ENCODE measurements at places on chromosomes 5 and 9. TPM values are rescaled to one million over a fixed set of nuclear protein-coding genes. Genes with fewer than 3 reads are reported as not detected.

DNA sequence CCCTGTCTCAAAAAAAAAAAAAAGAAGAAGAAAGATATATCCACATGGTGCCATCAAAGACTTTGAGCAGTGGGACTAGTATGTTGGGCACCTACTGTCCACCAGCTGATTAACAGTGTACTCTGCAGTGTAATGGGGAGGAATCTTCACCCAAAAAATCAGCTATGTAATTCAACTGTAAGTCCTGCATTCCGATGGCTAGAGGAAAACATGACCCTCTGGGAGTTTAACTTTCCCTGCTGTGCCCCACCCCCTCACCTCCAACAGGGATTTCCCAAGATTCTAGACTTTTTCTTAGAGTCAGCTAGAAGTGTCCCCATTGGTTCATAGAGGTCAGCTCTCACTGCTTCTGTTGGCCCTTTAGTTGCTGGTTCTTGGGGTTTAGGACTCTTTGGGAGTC is 221.2 kb upstream of the CLINT1 start:
- DNase-seq, result no peak

DNA sequence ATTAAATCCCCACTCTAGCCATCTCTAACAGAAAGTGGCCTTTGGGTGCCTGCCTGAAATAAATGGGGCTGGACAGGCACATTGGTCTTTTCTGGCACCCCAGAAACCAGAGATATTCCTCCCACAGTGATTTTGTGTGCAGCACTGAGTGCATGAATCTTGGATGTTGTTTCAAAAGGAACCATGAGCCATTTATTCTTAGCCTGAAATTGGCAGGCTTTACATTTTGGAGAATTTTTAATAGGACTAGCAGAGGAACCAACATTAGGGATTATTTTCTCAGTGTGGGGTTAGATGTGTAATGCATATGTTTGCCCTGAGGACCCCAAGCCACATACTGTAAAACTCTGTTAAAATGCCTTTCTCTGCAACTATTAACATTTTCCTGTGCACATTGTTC is 451.3 kb downstream of the NFIB start:
- DNase-seq, result no peak

DNA sequence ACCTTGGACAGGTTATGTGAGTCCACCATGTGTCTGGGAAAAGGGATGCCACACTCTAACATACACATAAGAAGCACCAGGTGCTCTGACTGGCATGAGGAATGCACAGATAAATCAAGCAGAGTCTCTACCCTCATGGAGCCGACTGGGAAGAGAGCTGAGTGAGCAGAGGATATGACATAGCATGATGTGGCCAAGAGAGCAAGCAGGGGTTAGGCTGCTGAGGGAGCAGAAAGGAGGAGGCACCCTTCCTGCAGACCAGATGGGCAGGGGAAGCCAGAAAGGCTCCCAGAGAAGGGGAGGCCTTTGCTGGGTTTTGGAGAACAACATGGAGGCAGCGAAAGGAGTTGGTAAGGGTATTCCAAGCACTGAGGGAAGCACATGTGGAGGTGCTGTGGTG is 223.1 kb downstream of the GNA14 start:
- no peak for DNase-seq

DNA sequence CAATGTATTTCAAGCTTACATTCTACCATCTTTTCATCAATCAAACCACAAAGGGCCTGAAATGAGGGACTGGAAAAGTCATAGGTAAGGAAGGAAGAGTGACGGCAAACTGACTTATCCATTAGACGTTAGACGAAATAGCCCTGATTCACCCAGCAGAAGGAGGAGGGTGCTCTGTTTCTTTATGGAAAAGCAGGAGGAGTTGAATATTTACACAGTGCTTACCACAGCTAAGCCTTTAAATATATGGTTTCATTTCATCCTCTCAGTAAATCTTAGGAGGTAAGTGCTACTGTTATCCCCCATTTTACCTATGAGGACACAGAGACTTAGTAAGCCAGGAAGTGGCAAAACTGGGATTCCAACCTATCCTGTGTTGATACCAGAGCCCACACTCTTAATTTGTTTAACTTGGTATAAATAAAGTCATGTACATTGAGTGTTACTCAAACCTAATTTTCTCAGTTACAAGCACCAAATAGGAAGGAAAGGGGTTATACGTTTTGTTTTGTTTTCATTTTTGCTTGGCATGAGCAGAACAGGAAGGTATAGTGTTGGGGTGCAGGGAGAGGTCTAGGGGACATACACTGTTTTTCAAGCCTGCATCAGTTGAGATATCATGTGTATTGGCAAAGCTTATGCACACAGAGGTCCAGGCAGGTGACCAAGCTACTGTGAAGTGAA is 98.1 kb upstream of the IFNK start:
- no peak for DNase-seq

DNA sequence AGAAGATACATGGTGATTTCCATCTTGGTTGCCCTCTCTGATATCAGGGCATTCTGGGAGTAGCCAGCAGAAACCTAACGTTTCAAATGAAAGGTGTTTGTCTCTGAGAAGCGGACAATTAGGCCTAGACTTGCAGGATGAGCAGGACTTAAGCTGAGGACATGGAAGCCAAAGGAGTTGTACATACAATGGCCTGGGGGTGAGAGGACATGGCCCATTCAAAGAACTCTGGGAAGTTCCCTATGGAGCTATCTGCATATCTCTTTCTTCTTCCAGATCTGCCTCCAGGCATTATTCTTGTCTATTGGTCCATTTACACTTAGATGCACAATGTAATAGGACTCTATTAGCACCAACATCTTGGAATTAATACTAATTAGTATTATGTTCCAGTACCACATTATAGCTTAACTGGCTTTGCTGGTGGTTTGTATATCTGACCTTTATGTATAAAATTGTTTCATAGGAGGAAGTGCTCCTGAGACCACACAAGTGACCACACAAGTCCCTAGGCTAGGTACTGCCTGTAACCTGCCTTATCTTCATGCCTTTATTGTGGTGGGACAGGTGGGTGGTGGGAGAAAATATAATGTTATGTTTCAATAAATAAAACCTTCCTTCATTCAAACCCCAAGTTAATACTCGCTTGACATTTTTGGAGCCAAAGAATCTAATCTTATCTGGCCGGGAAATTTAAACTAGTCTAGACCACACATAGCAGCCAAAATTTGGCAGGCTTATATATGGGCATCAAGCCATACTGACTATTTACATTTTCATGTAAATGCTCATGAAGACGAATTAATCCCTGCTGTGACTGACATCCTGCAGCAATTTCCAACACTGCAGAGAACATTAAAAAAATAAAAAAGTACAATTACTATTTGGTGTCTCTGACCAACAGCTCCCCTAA is 52.1 kb upstream of the EQTN start:
- no peak for DNase-seq

- no peak for DNase-seq
Observed at GRCh38 chr5:168156170-168156569, 135.3 kb upstream of the WWC1 start.

DNA sequence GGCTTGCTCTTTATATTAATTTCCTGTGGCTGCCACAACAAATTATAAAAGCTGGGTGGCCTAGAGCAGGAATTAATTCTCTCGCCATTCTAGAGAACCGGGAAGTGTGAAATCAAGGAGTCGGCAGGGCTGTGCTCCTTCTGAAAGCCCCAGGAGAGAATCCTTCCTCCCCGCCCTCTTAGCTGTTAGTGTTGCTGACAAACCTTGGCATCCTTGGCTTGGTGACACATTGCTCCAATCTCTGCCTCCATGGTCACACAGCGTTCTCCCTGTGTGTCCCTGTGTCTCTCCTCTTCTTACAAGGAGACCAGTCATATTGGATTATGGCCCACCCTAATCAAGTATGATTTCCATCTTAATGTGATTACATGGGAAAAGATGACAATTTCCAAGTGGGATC is 55.9 kb upstream of the NEURL1B start:
- no peak for DNase-seq

DNA sequence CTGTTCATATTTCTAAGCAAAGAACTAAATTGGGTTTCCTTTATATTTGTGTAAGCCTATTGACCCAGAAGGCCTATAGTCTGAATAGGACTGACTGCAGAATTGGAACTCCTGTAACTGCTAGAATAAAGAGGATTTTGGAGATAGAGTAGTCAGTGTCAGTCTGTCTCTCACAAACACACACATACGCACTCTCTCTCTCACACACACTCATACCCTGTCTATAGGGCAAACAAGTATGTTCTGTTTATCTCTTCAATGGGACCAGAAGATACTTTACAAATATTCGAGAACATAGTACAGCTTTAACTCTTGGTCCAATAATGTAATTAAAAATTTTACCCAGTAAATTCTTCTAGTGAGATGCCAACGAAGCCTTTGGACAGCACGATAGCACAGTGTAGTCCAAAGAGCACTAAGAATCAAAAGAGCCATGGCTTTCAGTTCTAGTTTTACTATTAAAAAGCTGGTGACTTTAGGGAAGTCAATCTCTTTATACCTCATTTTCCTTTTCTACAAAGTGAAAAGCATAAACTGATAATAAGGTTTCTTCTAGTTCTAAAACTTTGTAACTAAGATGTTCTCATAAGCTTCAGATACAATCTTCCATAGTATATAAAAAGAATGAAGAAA is 19.3 kb downstream of the ABHD17B start:
- no peak for DNase-seq

DNA sequence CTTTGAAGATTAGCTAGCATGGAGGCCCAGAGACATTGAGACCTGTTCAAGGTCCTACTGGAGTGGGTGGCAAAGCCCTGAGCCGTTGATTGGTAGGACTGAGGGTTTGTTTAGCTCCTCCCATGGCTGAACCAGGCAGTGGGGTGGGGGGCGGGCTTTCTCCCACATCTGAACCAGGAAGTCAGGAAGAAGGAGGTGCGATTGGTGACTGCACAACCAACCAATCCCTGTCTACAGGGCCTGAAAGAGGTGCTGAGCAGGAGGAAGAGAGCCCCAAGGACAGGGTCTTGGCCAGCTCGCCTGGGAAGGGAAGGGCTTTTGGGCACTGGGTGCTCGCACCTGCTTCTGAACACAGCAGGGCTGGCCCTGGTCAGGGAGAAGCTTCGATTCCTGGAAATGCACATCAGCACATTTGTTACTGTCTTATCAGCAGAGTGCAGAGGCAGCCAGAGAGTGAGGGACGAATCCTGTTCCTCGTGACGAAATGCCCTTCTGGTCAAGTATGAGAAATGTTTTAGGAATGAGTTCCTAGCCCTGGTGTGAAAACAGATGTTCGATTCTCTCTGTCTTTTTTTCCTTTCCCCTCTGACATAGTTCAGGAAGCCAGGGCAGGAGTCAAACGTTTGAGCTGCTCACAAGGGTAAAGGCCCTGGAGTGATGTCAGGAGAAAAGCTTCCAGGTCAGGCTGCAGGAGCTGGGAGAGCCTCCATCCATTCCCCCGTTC is 294.8 kb upstream of the KLF4 start:
- no peak for DNase-seq

GRCh38 chr9:90874194-90874593 is 72.6 kb downstream of the SYK start:
- no peak for DNase-seq

- no peak for DNase-seq
Observed at GRCh38 chr5:133220851-133221674, 169.2 kb downstream of the HSPA4 start.

DNA sequence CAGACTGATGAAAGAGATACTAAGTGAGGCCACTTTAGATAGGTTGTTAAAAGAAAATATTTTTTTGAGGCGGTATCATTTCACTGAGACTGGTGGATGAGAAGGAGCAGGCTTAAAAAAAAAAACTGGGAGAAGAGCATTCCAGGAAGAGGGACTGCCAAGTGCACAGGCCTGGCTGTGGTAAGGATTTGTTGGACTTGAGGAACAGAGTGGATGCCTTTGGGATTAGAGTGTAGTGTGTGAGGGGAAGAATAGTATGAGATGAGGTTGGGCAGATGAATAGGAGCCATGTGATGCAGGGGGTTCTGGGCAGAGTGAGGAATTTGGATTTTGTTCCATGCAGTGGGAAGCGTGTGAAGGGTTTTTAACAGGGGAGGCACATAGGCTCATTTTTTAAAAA is 57.9 kb downstream of the PBX3 start:
- no peak for DNase-seq

GRCh38 chr9:131179561-131180219 is 54.3 kb downstream of the NUP214 start:
- no peak for DNase-seq

DNA sequence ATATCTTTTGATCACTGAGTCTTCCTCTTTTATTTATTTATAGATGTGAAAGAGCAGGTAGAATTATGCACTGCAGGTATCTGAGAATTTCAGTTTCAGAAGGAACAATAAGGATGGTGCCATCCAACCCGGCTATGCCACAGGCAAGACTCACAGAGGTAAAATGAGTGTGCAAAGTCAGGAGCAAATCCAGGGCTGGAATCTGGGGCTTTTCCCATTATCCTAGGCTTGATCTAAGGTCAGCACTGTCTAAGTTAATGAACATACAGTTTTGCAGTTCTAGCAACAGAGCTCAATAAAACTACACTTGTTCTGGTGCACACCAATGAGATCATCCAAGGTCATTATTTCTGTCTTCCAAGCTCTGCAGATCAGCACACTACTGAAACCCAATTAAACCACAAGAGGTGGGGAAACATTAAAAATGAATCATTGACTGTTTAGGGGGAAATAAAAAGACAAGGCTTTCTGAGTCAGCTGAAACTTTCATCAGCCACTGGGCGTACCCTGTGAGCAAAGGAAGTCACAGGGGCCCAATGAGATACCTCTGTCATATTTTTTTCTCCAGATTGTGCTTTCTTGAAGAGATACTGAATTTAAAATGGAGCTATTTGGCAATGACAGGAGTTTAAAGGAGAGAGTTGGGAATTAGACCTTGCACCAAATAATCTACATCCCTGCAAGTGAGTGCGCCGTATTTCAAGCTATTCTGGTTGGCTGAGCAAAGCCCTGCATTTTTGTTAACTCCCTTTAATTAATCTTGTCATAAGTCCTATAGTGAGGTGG is 662.2 kb upstream of the ZNF608 start:
- DNase-seq, result no peak

DNA sequence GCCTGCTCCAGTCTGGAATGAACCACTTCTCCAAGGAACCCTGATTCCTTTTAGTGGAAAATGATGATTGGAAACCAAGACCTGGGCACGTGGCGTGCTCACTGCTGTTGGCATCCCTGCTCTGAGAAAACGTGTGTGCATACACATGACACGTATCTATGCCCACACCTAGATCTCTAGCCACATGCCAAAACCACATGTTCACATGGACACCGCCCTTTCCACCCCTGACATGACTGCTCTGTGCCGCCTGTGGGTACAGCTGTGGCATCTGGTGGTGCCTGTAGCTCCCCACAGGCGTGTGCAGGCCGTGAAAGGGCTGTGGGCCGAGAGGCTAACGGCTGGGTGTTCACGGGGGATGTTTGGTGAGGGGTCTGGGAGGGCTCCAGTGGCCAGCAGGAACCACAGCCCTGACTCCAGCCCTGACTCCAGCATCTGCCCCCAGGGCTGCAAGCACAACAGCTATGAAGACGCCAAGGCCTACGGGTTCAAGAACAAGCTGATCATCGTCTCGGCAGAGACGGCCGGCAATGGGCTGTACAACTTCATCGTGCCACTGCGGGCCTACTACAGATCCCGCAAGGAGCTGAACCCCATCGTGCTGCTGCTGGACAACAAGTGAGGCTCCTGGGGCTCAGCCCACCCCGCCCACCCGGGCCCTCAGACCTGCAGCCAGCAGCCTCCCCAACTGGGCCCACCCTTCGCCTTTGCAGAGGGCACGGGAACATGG is 75.1 kb downstream of the KCNT1 start:
- no peak for DNase-seq

Gene PCDHA9
- total RNA-seq, result 18.9 TPM

Gene RFK
- total RNA-seq, result 12.7 TPM

Gene PCDHGA5
- 4.6 TPM for total RNA-seq

Gene NUTM2F
- total RNA-seq, result not detected

Gene RGMB
- 95.9 TPM for total RNA-seq

Gene GOLPH3
- total RNA-seq, result 68.5 TPM

Gene SPINK13
- total RNA-seq, result not detected

Gene ENG
- not detected for total RNA-seq

Gene RNF183
- total RNA-seq, result not detected

Gene GABRA1
- total RNA-seq, result not detected

All from glutamatergic neuron (in vitro differentiated cells).